ENCODE measurements at places on chromosomes 3 and 15. TPM values are rescaled to one million over a fixed set of nuclear protein-coding genes. Genes with fewer than 3 reads are reported as not detected.

The CHST13 gene
- under 0.01 TPM for total RNA-seq

The LARP6 gene
- total RNA-seq = 108 TPM

The FBLN2 gene
- 138 TPM for total RNA-seq

The CLDN11 gene
- 131 TPM for total RNA-seq

The SPESP1 gene
- 4.6 TPM for total RNA-seq

Measured in fibroblast of lung (primary cell).